Naive thymus-derived CD8-positive, alpha-beta T cell (primary cell): ENCODE measurements at places on chromosomes 4 and X.

DNA sequence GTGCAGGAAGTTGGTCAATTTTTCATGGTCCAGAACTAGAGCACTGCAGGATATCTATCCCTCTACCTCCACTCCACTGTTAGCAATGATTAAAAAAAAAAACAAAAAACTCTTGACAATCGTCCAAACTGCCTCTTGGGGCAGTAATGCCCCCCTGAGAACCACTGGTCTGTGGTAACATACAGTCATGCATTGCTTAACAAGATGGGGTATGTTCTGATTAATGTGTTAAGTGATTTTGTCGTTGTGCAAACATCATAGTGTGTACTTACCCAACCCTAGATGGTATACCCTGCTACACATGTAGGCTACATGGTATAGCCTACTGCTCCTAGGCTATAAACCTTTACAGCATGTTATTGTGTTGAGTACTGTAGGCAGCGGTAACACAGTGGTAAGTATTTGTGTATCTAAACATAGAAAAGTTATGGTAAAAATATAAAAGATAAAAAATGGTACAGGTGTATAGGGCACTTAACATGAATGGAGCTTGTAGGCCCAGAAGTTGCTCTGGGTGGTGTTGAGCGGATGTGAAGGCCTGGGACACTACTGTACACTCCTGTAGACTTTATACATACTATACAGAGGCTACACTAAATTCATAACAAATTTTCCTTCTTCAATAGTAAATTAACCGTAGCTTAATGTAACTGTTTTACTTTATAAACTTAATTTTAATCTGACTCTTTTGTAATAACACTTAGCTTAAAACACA lies 34.1 kb downstream of the ART3 start:
- DNase-seq = no peak

DNA sequence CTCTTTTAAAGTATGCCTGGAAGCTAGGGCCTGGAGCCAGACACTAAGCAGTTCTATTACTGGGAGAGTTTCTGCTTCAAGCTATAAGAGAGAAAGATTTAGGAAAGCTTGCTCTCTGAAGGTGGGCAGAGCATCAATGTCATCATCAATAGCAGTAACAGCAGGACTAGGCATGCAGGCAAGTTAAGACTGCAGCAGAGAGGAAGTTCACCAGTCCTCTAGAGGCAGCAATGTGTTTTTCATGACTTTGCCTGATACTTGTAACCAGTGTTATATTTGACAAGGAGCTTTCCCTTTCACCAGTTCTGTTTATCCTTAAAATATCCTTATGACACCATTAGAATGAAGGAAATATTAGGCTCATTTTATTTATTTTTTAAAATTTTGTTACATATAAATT lies 237.9 kb downstream of the KCTD8 start:
- DNase-seq = no peak

DNA sequence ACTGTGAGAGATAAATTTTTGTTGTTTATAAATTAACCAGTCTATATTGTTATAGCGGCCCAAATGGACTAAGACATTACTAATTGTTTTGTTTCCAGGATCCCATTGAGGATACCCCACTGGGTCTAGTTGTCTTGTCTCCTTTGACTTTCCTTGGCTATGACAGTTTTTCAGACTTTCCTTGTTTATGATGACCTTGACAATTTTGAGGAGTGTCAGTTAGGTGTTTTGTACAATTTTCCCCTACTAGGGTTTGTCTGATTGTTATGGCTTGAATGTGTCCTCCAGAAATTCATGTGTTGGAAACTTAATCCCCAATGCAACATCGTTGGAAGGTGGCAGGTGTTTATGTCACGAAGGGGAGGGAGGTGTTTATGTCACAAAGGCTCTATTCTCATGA lies 89.6 kb upstream of the PITX2 start:
- no peak for DNase-seq

GRCh38 chr4:124833831-124834505 lies 121.4 kb upstream of the ANKRD50 start:
- no peak for DNase-seq

- no peak for DNase-seq
Observed at GRCh38 chr4:113784497-113785250, 23.1 kb upstream of the CAMK2D start.

- no peak for DNase-seq
Observed at GRCh38 chr4:52862639-52863161, 583 bp downstream of the RASL11B start.

- no peak for DNase-seq
Observed at GRCh38 chr4:109967798-109968520, 55.3 kb downstream of the EGF start.

DNA sequence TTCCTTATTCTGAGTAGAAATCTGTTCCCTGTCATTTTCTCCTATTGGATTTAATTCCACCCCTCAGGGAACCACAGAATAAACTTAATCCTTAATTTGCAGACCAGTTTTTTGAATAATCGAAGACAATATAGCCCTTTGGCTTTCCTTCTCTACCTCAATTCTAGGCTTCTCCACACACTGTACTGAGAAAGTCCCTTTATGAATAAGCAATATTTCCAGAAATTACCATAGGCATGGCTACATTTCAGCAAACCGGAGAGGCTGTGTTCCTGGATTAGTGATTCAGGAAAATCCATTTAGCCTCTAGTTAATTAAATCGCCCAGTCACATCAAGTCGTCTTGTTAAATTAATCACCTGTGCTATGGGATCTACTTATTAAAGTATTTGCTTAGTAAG lies 125.1 kb downstream of the ANAPC4 start:
- no peak for DNase-seq

- no peak for DNase-seq
Observed at GRCh38 chr4:121192013-121192412, 27.9 kb upstream of the TNIP3 start.

- no peak for DNase-seq
Observed at GRCh38 chr4:37732526-37733186, 46.5 kb upstream of the RELL1 start.

- DNase-seq = no peak
Observed at GRCh38 chr4:184039963-184040383, 134.9 kb downstream of the STOX2 start.

DNA sequence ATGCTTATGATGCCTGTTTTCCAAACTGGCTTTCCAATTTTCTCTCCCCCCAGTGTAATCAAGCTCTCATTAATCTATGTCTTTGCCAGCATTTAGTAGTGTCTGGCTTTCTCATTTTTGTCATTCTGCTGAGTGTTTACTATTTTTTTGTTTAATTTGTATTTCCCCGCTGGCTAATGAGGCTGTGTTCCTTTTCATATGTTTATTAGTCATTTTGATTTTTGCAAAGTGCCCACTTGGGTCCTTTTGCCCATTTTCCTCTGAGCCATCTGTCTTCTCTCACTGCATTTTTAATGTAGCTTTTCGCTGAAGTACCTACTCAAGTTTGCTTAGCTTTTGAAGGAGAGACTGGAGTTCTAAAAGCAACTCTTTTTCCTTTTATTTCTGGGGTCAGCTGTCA lies 14.7 kb downstream of the DCK start:
- DNase-seq = no peak

GRCh38 chr4:169791062-169791461 lies 33.3 kb upstream of the HPF1 start:
- DNase-seq = no peak

DNA sequence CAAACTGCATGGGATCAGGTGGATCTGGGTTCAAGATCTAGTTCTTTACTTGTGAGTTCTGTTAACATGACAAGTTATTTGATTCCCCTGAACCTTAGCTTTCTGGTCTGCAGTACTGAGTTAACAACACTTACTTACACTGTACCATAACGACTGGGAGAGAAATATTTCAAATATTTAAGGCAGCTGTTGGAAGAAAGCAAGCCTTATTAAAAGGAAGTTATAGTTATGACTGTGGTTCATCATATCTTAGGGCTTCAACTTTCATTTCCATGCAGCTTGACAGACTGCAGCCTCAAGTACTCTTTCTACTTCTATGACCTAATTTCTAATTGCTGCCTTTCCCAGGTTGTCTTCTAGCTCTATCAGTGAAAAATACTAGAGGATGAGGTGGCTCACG lies 40.0 kb upstream of the PDGFRA start:
- no peak for DNase-seq

DNA sequence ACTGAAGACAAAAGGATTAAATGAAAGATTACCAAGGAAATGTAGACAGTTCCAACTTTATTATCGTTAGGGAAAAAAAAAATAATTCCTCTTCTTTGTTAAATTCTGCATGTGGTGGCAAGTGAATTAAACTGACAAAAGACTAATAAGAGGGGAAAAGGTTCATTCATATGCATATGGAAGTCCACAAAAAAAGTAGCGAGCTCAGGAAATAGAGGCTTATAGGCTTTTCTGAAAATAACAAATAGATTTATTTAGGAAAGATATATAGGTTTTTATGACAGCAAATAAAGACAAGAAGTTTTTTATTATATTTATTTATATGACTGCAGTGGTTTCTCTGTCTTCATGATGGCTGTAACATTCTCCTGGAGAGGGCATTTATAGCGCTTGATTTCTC lies 246.0 kb downstream of the NAF1 start:
- DNase-seq = no peak

DNA sequence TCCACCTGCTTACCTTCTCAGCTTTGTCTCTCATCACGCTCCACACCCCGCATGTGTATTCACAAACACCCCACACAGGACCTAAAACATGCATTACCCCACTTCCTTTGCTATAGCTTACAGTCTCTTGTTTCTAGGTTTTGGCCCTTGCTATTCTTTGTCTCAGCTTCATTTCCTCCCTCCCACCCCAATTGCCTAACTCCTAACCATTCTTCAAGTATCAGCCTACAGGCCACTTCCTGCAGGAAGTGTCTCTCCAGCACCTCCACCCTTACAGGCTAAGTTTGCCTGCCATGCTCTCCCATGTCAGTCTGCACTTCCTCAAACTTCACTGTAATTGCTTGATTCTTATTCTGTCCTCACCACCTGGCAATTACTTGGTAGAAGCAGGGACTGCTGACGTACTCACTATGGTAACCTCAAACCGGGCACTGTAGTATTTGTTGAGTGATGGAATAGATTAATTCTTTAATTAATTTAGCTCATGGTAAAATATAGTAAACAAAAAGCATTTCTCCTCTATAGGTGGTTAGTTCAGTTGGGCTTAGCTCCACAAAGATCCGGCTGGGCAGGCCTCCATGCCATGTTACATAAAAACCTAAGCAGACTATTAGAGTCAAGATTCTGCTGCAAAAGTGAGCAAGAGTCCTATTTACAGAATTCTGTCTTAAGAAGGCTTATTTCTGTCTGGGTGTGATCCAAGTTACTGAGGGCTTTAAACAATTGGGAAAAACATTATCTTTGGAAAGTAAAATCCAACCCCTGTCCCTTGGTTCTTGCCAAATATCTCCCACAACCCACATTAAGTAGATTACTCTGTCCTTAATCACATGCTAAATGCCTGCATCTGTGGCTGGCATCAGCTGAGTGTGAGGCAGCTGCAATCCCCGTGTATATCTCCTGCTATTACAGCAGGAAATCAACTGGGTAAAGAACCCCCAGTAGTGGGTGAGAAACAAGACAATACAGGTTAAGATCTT lies 124.7 kb upstream of the CPEB2 start:
- DNase-seq = no peak

DNA sequence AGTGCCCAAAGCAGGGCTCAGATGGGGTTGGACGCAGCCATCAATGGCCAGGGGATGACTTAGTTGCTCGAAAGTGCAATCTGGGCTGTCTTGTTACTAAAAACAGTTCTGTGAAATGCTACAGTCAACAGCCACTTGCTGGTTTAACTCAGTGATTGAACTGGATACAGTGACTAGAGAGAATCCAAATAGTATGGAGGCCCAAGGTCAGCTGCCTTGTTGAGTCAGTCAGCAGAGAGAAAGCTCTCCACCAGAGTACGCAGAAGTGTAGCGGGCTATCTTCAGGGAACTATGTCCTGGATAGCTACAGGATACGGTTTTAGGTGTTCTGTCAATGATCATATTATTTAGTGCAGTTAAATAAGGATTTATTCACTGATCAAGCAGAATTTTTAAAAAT lies 68.4 kb downstream of the TRAPPC11 start:
- no peak for DNase-seq

- no peak for DNase-seq
Observed at GRCh38 chrX:23792861-23793553, 10.0 kb downstream of the SAT1 start.

GRCh38 chr4:89904524-89904923 lies 9.9 kb downstream of the MMRN1 start:
- no peak for DNase-seq

GRCh38 chr4:75723163-75724065 lies 963 bp upstream of the USO1 start:
- DNase-seq = no peak

- DNase-seq = no peak
Observed at GRCh38 chrX:148611993-148612392, 111.6 kb downstream of the AFF2 start.

DNA sequence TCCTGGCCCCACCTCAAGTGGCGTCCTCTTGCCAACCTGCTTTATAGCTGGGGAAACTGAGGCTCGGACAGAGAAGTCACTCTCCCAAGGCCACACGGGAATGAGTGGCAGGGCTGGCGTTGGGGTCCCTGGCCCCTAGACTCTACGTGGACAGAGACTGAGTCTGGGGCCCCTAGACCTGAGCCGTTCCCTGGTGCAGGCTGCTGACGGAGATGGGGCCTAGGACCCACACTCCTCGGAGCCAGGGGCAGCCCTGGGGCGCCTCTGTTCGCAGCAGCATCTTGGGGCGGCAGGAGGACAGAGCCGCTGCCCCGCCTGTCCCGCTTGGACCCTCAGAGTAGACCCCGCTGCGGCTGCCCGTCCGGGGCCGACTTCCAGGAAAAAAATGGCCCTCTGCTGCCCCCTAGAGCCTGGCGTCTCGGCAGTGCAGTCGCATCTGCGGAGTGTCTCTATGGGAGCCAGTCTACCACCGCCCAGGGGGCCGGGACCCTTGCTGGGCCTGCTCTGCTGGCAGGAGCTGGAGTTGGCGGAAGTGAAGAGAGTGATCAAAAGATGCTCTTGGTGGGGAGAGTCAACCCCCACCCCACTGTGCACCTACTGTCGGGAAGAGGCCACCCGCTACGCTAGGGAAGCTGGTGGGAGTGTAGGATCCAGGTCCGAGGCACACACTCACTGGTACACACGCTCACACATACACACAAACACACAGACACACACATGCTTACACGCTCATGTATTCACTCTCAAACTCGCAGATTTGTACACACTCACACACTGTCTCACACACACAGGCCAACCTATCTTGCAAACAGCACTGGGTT lies 220.1 kb downstream of the AFAP1 start:
- peak; percentile 49 for DNase-seq

DNA sequence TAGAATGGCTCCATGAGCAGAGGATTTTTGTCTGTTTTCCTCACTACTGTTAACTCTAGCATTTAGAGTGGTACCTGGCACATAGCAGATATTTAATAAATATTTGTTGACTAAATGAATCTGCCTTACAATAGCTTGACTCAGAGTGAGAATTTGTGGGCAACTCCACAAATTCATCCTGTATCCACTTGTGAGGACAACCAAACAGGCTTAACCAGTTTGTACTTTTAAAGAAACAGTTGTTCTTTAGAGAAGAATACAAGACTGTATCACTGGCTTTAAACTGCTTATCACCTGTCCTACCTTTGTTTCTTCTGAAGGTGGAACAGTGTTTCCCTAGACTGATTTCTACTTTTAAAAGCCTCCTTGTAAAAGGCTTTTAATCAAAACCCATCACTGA lies 141.3 kb upstream of the SH3RF1 start:
- no peak for DNase-seq

GRCh38 chr4:168615294-168616065 lies 118.6 kb downstream of the PALLD start:
- DNase-seq = no peak
